ENCODE measurements at places on chromosomes 5 and 9. TPM values are rescaled to one million over a fixed set of nuclear protein-coding genes. Genes with fewer than 3 reads are reported as not detected.

C8G gene
- not detected for total RNA-seq

HTR1A gene
- total RNA-seq: not detected

RFX3 gene
- 2.4 TPM for total RNA-seq

PCDHB15 gene
- total RNA-seq: not detected

SARDH gene
- 7.3 TPM for total RNA-seq

GFI1B gene
- not detected for total RNA-seq

FANCG gene
- 37.3 TPM for total RNA-seq
